ENCODE measurements at places on chromosomes 4 and X.

DNA sequence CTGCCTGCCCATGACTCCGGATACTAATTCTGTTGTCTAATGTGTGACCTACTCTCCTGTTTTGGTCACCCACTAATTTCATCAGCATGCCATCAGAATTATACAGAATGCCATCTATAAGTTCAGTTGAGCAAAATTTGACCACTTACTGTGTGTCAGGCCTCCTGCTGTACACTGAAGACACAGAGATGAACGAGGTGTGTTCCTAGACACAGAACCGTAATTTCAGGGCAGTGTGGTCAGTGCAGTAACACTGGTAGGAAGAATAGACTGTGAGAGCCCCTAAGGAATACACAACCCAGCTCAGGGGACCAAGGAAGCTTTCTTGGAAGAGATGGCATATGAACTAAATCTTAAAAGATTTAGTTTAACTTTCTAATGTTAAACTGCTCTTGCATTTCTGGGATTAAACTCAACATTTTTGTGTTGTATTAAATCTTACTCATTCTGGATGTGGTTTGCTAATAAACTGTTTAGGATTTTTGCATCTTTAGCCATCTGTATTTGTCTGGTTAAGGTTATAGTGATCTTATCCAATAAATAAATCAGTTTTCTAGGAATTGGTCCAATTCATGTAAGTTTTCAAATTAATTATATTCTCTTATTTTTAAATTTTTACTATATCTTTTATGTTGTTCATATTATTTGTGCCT lies 34.3 kb downstream of the KANTR start:
- no peak for DNase-seq

DNA sequence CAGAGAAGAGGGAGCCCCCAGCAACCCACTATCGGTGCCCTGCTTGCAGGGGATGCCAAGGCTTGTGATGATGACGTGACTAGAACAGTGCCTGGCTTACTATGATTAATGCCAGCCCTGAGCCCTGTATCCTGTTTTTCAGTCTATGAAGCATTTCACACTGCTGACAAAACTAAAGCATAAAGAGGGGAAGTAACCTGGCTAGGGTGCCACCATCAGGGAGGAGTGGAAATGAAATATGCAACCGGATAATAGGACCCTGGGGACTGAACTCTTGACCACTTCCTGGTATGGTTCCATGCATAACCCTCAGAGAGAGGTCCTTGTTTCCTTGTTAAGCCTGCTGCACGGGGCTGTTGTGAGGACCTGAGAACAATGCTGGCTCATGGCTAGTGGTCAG lies 50.3 kb downstream of the MED28 start:
- no peak for DNase-seq

- DNase-seq: peak; percentile 86
Measured at GRCh38 chr4:2843263-2843940, at the start of gene ADD1. ADD1 (plus strand) TSS chr4:2843844; CDS start chr4:2875916, 32,072 bp downstream.

DNA sequence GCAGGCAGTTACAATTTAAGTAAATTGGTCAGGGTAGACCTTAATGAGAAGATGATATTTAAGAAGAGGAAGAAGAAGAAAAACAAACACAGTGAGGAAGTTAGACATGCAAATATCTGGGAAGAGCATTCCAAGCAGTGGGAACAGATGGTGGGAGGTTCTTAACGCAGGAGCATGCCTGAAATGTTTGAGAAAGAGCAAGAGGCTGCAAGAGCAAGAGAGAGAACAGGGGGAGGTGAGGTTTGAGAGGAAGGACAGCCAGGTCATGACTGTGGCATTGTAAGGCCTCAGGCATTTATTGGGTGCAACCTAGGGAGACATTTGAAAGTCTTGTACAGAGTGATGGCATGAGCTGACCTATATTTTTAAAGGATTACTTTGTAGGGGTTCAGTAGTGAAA lies 136.0 kb downstream of the UGT8 start:
- no peak for DNase-seq

GRCh38 chr4:181819946-181820345 lies 423.3 kb upstream of the TENM3 start:
- DNase-seq: no peak

DNA sequence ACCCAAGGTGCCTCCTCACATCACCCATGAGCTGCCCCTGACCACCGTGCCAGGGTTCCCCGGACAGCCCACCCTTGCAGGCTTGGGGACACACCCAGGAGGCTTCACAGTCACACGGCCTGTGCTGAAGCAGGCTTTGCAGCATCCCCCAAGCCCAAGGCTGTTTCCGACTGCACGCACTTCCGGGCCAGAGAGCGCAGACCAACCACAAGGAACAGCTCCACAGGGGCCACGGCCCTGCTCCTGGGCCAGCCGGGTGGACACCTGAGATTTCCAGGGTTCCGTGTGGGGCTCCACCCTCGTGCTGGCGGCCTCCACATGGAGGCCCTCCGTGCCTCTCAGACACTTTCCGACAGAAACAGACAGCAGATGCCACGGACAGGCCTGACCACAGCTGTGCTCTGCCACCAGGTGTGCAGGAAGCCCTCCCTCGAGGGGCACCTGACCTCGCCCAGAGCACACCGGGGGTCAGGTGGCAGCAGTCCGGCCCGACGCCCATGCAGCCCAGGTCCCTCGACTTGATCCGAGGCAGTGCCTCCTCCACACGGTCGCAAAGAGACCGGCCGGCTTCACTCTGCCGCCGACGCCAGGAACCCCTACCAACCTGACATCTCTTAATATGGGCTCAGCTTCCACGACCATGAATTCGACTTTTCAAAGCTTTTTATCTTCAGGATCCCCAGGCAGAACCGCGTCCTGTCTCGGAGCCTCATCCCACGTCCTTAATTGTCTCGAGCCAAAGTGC lies 8.0 kb downstream of the CTBP1 start:
- DNase-seq: no peak

- no peak for DNase-seq
Measured at GRCh38 chr4:118373614-118374255, 20.9 kb upstream of the PRSS12 start.

- no peak for DNase-seq
Measured at GRCh38 chr4:107885865-107886264, 45.5 kb upstream of the CYP2U1 start.

DNA sequence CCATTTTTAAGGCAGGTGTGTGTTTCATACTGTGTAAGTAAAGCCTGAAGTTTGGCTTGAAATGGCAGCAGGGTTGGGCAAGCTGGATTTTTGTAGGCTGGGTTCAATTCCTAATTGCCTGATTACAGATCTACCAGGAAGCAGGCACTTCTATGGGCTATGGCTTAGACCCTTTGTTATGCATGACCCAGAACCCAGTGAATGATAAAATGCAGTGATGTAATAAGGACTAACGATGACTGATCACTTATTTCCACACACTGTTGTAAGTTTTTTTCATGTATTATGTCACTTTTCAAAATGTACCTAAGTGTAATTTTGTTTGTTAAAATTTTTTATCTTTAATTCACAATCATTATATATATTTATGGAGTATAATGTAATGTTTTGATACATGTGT lies 8.6 kb downstream of the LANCL3 start:
- DNase-seq: no peak

Data from ACHN (cell line).